ENCODE measurements at places on chromosomes 12 and 14.

DNA sequence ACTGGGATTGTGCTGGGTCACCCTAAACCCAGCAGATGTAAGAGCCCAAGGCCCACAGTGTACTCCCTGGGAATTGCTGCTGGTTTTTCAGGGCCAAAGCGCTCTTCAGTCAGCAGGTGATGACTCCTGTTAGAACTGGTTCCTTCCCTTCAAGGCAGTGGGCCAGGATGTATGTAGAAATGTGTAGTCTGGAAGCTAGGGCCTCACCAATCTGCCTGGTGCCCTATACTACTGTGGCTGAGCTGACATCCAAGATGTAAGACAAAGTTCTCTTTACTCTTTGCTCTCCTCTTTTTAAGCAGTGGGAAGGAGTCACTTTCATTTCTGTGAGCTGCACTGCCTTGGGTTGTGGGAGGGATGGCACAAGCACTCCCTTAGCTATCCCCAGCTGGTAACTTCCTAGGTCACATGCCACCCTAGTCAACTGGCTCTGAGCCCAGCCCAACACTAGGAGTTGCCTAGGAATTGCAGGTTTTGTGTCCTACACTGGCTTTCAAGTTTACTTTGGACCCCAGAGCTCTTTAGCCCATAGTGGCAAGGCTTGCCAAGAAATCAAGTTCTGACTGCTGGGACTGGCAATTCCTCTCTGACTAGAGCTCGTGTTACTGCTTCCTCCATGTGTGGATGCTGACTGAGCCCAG is 249.2 kb downstream of the C12orf50 start:
- no peak for DNase-seq

- no peak for DNase-seq
Observed at GRCh38 chr14:65709576-65709975, 297.0 kb downstream of the FUT8 start.

- DNase-seq = no peak
Observed at GRCh38 chr12:62647586-62647985, 181.0 kb downstream of the MON2 start.

DNA sequence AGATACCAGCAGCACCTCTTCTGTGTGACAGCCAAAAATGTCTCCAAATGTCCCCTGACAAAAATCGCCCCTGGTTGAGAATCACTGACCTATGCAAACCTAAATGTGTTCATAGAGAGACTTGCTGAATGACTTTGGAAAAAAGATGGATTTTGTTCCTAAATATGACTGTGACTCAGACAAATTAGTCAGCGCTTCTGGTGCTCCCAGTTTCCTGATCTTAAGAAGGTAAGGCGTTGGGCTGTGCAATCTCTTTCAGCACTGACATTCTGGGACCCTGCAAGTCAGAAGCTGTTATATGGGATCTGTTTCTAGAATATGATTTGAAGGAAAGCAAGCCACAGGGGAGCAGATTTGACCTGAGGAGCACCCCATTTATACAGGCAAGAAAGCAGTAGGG is 90.6 kb upstream of the PWP1 start:
- peak; percentile 39 for DNase-seq

GRCh38 chr14:66069036-66069435 is 417.1 kb upstream of the CCDC196 start:
- peak; percentile 36 for DNase-seq

DNA sequence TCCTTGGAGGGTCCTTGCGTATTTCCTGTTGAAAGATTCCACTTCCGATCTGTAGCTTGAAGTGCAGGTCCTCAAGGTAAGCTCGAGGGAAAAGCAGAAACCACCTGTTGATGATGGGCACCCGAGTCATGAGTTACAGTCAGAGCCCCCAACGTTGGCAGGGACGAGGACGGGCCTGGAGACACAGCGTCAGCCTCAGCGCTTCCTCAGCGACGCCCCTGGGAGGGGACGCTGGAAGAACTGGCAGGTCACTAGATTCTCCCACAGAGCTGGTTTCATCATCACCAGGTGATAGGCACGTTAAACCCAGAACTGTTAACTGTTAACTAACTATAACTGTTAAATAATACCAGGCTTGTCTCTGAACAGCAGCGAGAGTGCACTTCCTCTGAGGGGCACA is 101.8 kb downstream of the TNFAIP2 start:
- DNase-seq = no peak

- no peak for DNase-seq
Observed at GRCh38 chr14:44897845-44898151, 63.9 kb downstream of the KLHL28 start.

DNA sequence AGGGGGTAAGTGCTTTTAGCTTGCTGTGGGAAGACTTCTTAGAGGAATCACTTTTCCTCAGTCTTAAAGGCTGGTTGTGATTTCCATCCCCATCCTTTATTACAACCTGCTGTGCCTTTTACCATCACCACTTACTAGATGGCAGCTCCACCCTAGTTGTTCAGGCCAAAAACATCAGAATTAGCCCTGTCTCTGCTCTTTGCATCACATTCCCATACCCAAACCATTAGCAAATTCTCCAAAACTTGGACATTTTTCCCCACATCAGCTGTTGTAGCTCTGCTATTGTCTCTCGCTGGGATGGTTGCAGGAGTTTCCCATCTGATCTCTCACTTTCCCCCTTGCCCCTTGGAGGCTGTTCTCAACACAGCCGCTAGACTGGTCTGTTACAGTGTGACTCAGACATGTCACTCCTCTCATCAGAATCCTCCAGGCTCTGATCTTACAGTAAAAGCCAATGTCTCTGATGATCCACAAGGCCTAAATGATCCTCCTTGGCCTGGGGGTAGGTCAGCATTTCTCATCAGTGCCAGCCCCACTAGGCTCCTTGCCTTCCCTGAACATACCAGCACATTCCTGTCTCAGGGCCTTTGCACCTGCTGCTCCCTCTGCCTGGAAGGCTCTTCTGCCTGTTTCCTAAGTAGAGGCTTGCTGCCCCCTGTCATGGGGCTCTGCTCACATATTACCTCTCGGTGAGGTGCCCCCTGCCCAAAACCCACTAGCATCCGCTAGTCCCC is 102.5 kb downstream of the BEGAIN start:
- DNase-seq = no peak

DNA sequence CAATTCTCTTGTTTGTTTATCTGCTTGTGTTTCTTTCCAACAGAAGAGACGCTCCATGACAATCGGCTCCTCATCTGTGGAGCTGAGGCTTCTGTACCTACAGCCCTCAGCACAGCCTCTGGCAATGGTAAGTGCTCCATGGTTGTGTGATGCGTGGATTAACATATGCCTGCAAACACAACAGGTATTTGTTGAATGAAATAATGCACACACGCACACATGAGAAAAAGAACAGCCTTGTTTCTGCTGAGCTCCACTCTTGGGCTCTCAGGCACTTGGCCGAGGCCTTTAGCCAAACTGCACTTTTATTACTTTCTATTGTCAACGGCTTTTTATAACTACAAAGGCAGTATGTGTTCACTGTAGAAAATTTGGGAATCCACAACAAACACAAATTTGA is 120.4 kb upstream of the TMCC3 start:
- no peak for DNase-seq

GRCh38 chr12:71640316-71640715 is 23.3 kb downstream of the ZFC3H1 start:
- DNase-seq = no peak

DNA sequence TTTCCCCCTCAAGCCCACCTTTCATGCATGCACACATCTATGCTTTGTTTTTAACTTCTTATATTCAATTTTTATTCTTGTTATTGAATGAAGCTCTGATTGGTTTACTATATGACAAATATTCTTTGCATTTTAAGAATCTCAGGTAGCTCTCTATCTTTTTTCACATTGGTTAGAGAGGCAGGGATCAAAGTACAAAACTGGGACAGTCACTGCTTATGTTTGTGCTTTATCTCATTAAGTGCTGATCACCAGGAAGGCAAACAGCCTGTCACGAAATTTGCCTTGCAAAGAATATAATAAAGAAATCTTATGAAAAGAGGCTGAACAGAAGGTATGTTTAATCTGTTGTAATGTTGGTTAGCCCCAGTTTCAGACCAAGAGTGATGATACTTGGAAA is 29.7 kb upstream of the INSM2 start:
- no peak for DNase-seq

DNA sequence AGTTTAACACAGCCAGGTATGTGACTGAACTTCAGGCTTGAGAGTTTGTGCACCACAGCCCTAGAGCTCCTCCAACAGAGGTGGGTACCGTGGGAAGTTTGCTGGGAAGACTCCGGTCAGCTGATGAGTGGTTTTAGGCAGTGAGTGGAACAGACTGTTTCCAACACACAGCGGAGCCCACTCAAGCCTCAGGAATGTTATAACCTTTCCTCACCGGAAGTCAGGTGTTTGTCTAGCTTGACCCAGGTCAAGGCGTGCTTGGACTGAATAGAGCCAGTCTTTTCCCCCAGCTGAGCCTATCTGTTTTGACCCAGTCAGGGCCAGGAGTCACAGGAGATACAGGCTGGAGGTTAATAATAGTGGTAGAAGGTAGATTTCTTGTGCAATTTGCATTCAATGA is 138.4 kb upstream of the PARP11 start:
- DNase-seq = no peak

- DNase-seq = no peak
Observed at GRCh38 chr12:132554845-132555630, 55.3 kb downstream of the LRCOL1 start.

DNA sequence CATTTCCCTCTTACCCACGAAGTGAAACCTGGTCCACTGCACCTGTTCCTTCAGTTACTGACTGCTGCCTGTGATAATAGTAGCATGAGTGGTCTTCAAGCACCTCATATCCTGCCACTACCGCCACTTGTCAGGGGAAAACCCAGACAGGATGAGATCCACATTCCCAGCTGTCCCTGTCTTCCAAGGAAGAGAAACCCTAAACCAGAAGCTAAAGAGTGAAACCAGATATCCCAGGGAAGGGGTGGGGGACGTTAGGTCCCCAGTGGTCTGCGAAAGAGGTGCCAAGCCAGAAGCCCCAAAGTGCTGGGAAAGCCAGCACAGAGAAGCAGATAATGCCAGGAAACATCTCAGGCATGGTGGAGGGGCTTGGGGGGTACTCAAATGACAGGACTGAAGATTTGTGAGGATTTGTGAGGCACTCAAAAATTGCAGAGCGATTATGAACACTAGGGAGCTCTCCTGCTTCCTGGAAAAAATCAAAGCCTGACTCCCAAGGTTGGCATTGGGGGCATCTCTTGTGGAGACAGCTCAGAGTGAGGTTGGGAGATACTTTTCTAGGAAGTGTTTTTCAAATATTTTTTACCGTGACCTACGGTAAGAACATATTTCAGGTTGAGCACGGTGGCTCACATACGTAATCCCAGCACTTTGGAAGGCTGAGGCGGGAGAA is 77.9 kb downstream of the TMEM30B start:
- no peak for DNase-seq

DNA sequence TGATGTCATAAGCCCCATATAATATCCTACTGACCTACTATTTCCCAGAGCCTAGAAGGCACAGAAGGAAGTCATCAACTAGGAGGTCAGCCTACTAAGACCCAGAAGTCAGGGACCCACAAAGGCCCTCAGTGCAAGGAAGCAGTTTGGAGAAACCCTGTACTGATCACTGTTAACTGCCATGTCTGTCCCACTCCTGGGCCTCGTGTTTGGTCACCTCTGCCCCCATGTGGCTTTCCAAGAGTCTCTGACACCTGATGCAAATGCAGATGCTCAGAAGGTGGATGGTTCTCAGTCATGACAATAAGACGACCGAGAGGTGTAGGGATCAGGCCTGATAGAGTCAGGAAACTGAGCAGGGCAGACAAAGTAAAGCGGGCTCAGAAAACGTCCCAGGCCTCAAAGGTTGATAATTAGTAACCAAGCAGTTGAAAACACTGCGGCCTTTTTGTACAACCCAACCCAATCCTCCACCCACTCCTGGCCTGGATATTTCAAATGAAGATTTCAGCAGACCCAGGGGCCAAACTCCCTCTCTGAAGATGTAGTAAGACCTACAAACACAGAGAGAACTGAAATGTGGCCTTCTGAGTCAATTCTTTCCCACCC is 23.4 kb downstream of the PRKAB1 start:
- DNase-seq = no peak

- DNase-seq = peak; percentile 91
Observed at GRCh38 chr14:59275668-59276067, 87.2 kb downstream of the DAAM1 start.

DNA sequence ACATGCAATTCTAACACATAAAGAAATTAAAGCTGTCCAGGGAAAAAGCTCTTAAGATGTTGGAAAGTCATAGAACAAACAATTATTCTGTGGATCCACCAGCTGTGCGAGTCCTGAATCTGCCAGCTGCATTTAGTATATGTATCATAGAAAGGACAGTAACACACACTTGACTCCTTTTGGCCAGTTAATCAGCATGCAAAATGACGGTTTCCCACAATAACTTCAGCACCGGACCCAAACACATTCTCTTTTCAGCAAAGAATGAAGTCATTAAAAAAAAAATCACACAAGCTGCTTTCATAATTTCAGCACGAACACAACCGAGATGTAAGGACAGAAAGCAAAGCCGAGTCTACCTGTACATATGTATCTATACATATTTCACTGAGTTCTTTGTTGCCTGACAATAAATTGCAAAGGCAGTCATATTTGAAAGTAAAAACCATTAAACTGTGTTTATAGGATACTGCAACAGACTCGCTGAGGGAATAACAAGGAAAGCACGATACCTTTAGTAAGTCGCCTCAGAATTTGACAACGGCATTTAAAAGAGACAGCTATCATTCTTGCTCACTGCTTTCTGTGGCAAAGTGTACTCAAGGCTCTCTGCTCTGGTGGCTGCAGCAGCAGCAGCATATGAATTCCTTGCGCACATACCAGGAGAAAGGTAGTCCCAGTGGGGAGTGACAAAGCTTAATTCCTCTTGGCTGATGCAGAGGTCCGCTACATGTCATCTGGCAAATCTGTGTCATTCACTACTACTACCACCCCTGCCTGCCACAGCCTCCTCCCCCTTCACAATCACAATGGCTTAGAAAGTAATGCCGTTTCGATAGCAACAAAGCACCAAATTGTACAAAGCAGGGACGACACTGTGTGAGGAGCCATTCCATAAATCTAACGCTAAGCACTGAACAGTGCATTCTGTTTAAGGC is at the start of gene GRIP1:
Gene GRIP1 (minus strand): TSS at position 739 of the 938 bp plus-strand sequence. CDS start 172 bp downstream, at position 567.
- no peak for DNase-seq

GRCh38 chr14:38887696-38888095 is 215.3 kb downstream of the SEC23A start:
- DNase-seq = no peak

DNA sequence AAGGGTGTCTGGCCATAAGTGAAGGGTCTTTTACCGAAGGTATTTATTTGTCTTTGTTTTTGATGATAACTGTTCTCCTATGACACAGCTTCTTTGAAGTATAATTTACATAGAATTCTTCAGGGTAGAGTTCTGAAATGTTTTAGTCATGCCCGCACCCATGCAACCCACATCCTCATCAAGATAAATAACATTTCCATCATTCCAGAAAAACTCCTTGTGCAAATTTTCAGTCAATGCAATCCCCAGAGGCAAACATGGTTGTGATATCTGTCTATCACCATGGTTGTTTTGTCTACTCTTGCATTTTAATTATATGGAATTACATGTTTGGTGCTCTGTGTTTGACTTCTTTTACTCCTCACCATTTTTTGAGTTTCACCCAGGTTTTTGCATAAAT is 837.8 kb downstream of the AACS start:
- no peak for DNase-seq
